Esophagus squamous epithelium (tissue), 5 donors: ENCODE measurements at places on chromosomes 2 and 18.

GRCh38 chr18:25109484-25109883, 242.5 kb downstream of the ZNF521 start:
- DNase-seq = no peak

DNA sequence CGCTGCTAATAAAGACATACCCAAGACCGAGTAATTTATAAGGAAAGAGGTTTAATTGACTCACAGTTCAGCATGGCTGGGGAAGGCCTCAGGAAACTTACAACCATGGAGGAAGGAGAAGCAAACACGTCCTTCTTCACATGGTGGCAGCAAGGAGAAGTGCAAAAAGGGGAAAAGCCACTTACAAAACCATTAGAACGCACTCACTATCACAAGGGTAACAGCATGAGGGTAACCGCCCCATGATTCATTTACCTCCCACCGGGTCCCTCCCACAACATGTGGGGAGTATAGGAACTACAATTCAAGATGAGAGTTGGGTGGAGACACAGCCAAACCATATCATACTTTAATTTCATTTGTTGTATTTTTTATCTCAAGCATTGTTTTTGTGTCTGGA, 67.5 kb downstream of the ATP9B start:
- no peak for DNase-seq

DNA sequence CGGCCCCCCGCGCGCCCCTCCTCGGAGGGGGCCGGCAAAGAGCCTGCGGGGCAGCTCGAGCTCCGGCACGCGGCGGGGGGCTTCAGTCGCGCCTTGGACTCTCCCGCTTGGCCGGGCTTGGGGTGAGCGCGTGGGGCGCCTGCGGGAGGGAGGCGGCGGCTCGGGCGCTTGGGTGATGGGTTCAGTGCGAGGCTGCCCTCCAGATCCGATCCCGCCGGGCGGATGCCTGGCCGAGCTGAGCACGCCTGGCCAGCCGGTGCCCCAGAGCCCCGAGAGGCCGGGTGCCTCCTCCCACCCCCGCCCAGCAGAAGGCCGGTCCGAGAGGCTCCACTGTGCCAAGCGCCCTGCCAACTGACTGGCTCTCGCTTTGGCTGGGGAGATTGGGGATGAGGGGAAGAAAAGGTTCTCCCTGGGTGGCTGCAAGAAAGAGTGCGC, 273 bp upstream of the NXPH2 start:
- DNase-seq = no peak

DNA sequence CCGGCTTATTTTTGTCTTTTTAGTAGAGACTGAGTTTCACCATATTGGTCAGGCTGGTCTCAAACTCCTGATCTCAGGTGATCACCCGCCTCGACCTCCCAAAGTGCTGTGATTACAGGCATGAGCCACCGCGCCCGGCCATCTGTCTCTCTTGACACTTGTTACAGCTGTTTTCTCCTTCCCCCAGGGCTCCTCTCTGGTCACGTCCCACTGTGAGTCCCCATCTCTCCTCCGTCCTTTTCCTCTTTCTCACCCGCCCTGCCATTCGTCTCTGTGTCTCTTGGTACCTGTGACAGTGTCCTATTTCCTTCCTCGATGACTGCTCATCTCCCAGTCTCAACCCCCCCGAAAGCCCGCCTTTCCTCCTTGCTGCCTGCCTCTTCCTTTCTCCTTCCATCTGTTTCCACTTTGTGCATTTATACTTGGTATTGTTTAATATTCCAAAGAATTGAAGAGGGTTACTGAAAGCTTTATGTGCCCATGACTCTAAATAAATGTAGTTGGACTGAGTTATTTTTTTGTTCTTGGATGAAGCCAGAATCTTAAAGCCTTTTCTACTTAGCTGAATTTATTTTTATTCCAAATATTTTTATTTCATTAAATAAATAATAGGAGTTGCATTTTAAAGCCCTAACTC, 241.5 kb downstream of the SH3RF3 start:
- DNase-seq = no peak

- DNase-seq = no peak
Measured at GRCh38 chr18:54100920-54101470, 123.5 kb downstream of the MBD2 start.

DNA sequence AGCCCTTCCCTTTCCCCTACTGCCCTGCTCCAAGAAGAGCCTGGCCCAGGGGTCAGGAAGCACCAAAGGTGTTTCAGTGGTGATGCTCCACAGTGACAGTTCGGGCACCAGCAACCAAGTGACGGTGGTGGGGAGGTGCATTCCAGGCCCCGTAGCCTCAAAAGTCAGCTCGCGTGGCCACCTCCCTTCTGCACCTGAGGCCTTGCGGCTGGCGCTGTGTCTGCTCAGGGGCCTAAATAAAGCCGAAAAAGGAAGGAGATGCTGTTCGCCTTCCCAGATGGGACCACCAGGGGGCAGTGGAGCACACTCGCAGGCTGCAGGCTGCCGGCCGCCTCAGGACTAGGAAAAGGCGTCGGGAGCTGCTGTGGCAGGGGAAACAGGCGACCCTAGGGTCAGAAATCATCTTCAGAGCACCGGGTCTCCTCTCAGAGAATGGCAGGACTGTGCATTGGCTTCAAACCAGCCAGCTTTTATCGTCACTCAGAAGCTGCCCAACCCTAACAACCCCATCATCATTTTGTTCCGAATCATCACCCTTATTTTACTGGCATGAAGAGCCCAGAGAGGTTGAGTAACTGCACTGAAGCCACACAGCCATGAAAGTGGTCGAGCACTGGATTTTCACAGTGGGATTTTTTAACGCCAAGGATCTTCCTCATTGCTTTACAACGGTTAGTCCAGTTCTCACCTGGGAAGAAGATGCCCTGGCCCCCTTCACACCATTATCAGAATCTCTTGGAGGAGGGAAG, 213.0 kb upstream of the CELF4 start:
- DNase-seq = no peak

DNA sequence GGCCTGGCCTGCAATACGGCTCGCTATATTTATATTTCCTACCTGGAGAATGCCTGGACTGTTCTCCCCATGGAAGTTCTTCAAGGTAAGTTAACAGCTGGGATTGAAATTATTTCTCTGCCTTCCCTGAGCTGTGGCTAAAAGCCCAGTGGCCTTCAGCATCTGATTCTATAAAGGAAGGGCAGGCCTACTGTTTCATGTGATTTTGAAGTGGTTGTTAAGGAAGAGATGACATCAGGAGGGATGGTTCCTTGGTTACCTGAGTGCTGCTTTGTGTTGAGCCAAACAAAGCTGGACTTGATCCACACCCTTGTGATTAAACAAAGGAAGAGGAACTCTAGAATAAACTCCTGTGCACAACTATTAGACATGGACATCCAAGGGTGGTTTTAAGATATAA, 61.6 kb downstream of the MFSD6 start:
- DNase-seq = no peak

- no peak for DNase-seq
Measured at GRCh38 chr2:150698016-150698661, 210.7 kb upstream of the RND3 start.

- DNase-seq = no peak
Measured at GRCh38 chr2:160087854-160088745, 25.7 kb upstream of the PLA2R1 start.

- no peak for DNase-seq
Measured at GRCh38 chr2:101251844-101252407, 760 bp upstream of the CNOT11 start.

GRCh38 chr2:128309280-128310093, 9.2 kb downstream of the HS6ST1 start:
- no peak for DNase-seq

DNA sequence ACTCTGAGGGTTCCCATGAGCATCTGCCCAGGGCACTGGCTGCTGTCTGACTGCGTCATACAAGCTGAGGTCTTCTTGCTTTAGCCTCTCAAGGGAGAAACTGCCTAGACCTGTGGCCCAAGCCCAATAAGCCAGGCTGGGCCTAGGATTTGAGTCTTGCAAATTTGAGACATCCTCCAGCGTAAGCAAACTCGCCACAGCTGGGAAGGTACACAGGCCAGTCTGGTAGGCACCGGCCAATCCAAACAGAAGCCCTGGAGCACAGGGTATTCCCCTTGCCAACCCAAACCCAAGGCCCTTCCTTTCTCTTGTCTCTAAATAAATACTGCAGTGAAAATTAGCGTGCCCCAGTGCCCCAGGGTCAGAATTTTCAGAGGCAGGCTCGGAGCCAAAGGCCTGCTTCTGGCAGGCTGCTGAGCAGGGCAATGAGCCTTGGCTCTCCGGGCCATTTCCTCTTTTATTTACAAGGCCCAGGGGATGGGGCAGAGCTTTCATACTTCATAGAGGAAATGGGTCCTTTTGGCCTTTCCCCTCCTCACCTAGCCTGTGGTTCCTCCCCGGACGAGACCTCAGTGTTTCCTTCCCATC, 33.3 kb downstream of the POLR1A start:
- no peak for DNase-seq

GRCh38 chr18:52685316-52685715, 345.3 kb downstream of the DCC start:
- no peak for DNase-seq

DNA sequence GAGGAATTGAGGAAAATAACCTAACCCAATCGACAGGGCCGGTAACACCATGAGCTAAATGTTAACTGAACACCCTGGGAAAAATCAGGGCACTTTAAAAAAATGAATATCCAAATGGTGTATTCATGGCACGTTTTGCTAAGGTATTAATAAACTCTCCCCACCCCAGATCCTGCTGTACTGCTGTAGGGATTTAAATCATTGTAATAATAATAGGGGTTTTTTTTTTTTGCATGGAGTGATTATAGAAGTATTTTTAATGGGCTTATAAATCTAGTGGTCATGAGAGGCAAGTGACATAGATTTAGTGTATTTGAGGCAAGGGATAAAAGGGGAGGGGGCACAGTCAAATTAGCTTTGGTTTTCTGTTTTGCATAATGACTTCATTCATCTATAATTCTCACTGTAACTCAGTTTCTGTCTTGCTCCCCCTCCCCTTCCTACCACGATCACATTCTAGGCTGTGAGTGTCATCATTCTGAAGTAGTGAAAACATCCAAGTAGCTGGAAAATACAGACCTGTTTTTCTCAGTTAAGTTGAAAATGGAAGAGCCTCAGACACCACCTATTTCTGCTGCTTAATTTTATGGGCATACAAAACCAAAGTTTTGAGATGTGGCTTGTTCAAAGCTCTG, 18.2 kb upstream of the MGAT5 start:
- DNase-seq = no peak

GRCh38 chr2:217440000-217440399, 562.8 kb downstream of the TNS1 start:
- DNase-seq = no peak

- no peak for DNase-seq
Measured at GRCh38 chr2:158463496-158464095, 6.8 kb downstream of the PKP4 start.

DNA sequence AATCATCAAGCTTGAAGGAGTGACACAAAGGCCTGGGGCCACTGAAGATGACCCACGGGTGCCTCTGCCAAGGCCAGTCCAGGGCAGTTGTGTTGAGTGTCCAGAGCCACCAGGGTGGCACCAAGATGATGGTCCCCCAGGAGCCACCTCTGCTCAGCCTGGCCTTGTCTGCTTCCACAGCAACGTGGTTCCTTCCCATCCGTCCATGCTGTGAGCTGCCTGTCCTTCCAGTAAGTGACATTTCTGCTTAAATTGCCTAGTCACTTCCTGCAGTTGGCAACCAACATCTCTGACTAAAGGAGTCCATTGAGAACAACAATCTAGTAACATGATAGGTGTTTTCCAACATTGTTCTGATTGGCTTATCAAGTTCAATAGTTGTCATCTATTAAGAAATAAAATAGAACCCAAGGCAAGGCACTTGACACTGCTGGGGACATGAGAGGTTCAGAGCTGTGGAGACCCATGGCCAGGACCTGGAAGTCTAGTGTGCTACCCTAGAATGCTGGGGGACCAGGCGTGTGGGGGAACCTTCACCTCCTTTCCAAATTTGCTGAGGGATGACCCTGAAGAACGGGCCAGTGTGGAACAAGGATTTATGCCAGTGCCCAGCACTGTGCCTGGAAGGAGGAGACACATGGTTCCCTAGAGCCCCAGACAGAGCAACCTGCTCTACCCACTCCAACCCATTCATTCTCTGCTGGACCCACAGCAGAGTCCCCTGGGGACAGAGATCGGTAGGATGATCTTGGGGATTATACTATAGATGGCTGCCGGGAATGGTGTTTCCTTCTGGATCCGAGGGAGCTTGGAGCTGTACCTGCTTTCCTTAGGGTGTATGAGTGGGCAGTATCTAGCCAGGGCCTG, 98.9 kb upstream of the EPC2 start:
- no peak for DNase-seq

DNA sequence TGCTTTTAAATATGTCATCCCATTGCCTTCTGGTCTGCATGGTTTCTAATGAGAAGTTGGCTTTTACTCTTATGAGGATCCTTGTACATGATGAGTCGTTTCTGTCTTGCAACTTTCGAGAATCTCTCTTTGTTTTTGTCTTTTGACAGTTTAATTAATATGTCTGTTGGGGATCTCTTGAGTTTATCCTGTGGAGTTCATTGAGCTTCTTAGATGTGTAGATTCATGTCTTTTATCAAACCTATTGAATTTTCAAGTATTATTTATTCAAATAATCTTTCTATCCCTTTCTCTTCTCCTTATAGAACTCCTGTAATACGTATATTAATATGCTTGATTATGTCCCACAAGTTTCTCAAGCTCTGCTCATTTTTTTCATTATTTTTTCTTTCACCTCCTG, 67.9 kb downstream of the TMEM185B start:
- DNase-seq = no peak

- DNase-seq = no peak
Measured at GRCh38 chr2:231297108-231297908, 98.2 kb upstream of the B3GNT7 start.

GRCh38 chr18:77165503-77166188, 33.1 kb upstream of the MBP start:
- no peak for DNase-seq

- no peak for DNase-seq
Measured at GRCh38 chr2:20486571-20486970, 39.7 kb downstream of the RHOB start.

DNA sequence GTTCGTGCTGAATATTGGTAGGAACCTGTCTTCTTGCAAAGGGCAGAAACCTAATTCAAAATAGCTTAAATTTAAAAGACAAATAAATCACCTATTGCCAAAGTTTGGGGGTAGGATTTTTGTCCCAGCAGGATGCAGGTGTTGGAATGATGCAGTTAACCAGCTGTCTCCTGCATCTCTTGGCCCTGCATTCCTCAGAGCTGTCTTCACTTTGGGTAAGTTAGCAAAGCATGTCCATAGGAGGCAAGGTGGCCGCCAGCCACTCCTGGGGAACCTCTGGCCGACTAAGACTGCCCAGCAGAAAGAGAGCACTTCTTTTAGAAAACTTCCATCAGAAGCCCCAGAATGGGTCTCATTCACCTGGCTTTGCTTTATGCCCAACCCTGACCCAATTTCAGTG, 20.5 kb upstream of the NYAP2 start:
- DNase-seq = no peak

- no peak for DNase-seq
Measured at GRCh38 chr2:227057060-227057459, 106.9 kb downstream of the COL4A4 start.
